ENCODE measurements at places on chromosomes 2 and 18.

DNA sequence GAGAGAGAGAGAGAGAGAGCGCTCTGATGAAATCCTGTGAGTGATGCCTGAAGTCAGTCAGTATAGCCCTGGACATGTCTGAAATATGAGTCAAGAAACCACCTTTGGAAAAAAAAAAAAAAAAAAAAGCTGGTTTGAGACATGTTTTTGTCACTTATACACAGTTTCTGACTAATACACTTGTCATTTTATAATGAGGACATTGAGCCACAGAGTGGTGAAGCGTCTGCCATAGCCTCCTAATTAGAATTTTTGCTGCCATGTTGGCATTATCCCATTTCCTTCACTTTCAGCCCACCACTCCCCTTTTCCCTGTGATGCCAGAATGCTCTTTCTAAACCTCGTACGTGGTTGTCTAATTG is 15.7 kb upstream of the MYO3B start:
- H3K4me3 ChIP-seq: no peak overlapping the region
- H3K27ac ChIP-seq: no peak overlapping the region
- peaks cover 26% of the 10 kb centered on the region for H3K4me1 ChIP-seq
- DNase-seq: no peak
- no peaks in the 10 kb centered on the region for H3K36me3 ChIP-seq

GRCh38 chr2:141317986-141318385 is 812.8 kb downstream of the LRP1B start:
- DNase-seq: no peak
- H3K36me3 ChIP-seq: no peaks in the 10 kb centered on the region
- H3K4me1 ChIP-seq: peaks cover 14% of the 10 kb centered on the region
- no peak overlapping the region for H3K4me3 ChIP-seq
- H3K27ac ChIP-seq: no peak overlapping the region

DNA sequence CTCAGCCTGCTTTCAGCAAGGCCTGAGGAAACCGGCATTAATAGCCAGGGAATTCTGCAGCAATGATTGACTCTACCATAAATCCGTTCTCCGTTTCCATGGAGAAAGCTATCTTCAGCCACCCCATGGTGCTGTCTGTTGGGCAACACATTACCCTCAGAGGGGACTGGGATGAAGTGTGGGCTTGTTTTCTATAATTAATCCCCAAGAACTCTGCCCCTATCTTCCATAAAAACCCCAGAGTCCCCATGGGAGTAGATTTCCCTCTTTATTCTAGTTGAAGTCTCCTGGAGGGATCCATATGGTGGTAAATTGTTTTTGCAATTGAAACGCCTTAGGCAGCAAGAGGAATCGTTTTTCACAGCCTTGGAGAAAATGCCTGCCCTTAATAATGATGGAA is 9.2 kb downstream of the G6PC2 start:
- DNase-seq: no peak
- no peak overlapping the region for H3K4me3 ChIP-seq
- no peak overlapping the region for H3K27ac ChIP-seq
- peaks cover 73% of the 10 kb centered on the region for H3K4me1 ChIP-seq
- H3K27me3 ChIP-seq: peaks cover 12% of the 10 kb centered on the region

DNA sequence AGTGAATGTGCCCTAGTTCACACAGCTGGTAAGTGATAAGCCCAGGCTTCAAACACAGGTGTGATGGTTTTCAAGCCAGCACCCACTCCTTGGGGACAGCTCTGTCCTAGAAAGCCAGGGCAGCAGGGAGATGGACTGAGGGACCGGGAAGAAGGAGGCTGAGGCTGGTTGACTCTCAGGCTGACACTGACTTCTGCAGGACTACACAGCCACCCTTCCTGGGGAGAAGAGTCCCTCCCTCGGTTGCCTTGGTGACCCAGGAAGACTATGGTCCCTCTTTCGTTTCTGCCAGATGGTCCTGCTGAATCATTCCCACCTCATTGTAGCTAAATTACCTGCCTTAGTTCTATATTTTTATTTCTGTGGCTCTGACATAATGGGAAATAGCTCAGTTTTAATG is 11.3 kb upstream of the FSHR start:
- no peak for DNase-seq
- H3K4me1 ChIP-seq: peaks cover 27% of the 10 kb centered on the region
- H3K27ac ChIP-seq: no peak overlapping the region
- H3K27me3 ChIP-seq: no peaks in the 10 kb centered on the region

GRCh38 chr18:66124394-66124793 is 373.6 kb downstream of the CDH7 start:
- H3K36me3 ChIP-seq: no peaks in the 10 kb centered on the region
- no peak for DNase-seq
- H3K4me3 ChIP-seq: no peak overlapping the region
- no peaks in the 10 kb centered on the region for H3K4me1 ChIP-seq

- H3K36me3 ChIP-seq: no peaks in the 10 kb centered on the region
- H3K27ac ChIP-seq: no peak overlapping the region
- DNase-seq: no peak
- no peak overlapping the region for H3K4me3 ChIP-seq
Observed at GRCh38 chr2:99974682-99975375, 167.6 kb downstream of the AFF3 start.

- DNase-seq: no peak
- H3K36me3 ChIP-seq: no peaks in the 10 kb centered on the region
- H3K4me1 ChIP-seq: peaks cover 39% of the 10 kb centered on the region
- no peak overlapping the region for H3K27ac ChIP-seq
- no peaks in the 10 kb centered on the region for H3K27me3 ChIP-seq
Observed at GRCh38 chr2:59665021-59665420, 888.4 kb downstream of the BCL11A start.

GRCh38 chr2:54497763-54498680 is 41.9 kb downstream of the SPTBN1 start:
- peak overlapping the region; percentile 87 for H3K27ac ChIP-seq
- no peaks in the 10 kb centered on the region for H3K27me3 ChIP-seq
- peaks cover 65% of the 10 kb centered on the region for H3K4me1 ChIP-seq
- 0 out of 2 replicates have a peak overlapping the region, but pooled peaks have one; percentile 2 for H3K4me3 ChIP-seq

GRCh38 chr2:37357069-37357468 is 12.6 kb downstream of the QPCT start:
- H3K27me3 ChIP-seq: no peaks in the 10 kb centered on the region
- no peak overlapping the region for H3K4me3 ChIP-seq
- no peak overlapping the region for H3K27ac ChIP-seq
- no peak for DNase-seq
- peaks cover 24% of the 10 kb centered on the region for H3K4me1 ChIP-seq

DNA sequence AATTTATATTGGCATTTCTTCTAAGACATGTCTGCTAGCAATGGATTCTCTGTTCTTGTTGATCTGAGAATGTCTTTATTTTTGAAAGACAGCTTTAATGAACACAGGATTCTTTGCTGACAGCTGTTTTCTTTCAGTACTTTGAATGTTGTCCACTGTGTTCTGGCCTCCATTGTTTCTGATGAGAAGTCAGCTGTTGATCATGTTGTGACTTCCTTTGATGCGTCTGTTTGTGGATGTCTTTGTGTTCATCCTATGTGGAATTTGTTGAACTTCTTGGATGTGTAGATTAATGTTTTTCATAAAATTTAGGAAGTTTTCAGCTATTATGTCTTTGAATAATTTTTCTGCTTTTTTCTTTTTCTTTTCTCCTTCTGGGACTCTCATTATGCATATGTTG is 39.8 kb upstream of the KCNF1 start:
- H3K36me3 ChIP-seq: peaks cover 8% of the 10 kb centered on the region
- H3K4me1 ChIP-seq: no peaks in the 10 kb centered on the region
- no peak overlapping the region for H3K4me3 ChIP-seq
- no peaks in the 10 kb centered on the region for H3K27me3 ChIP-seq

DNA sequence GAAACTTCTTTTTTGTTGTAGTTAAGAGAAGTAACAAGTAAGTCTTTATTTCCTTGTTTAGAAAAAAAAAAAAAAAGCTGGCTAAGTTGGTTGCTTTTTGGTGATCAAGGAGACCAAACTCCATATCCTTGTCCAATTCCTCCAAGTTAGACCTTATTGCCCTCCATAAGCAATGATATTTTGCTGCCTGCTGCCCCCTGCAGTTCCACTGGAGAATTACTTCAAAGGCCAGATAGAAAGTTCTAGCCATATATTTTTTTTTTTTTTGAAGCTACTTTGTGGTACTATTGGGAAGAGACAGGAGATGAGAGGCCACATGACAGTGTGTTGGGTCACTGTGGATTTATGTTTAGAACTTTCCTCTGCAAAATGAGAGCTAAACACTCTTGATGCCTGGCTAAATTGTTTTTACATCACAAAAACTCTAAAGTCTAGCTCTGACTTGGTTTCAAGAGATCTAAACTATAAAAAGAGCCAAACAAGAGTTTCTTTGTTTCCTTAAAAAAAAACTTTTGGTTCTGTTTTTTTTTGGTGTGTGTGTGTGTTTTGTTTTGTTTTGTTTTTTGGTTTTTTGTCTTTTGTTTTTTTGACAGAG is 80.7 kb upstream of the RASGRP3 start:
- H3K4me1 ChIP-seq: peaks cover 18% of the 10 kb centered on the region
- H3K27me3 ChIP-seq: no peaks in the 10 kb centered on the region
- H3K36me3 ChIP-seq: peaks cover 14% of the 10 kb centered on the region
- DNase-seq: peak; percentile 68

DNA sequence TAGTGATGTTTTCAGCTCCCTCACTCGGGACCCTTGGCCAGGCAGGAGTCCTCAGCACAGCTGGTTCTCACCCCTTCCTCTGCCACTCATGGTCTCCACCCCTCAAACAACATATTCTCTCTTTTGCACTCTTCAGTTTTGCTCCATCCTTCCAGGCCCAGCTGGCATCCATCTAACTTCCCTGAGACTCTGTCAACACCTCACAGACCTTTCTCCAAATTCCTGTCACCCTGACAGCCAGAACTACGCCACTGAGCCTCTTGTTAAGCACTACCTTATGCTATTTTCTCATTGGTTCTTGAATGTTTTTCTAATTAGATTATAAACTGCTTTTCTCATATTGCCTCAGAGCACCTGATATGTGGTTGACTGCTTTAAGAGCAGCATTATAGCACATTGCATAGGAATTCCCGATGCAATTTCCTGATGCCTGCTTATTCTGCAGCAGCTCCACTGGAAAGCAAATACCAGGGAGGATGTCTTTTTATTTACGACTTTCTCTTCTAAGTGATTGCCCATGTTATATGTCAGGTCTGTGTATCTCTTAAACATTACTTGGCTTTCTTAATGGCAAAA is 12.4 kb upstream of the INO80C start:
- no peak for DNase-seq
- no peak overlapping the region for H3K4me3 ChIP-seq
- peaks cover 14% of the 10 kb centered on the region for H3K4me1 ChIP-seq
- H3K27ac ChIP-seq: no peak overlapping the region
- no peaks in the 10 kb centered on the region for H3K27me3 ChIP-seq
- no peaks in the 10 kb centered on the region for H3K36me3 ChIP-seq

DNA sequence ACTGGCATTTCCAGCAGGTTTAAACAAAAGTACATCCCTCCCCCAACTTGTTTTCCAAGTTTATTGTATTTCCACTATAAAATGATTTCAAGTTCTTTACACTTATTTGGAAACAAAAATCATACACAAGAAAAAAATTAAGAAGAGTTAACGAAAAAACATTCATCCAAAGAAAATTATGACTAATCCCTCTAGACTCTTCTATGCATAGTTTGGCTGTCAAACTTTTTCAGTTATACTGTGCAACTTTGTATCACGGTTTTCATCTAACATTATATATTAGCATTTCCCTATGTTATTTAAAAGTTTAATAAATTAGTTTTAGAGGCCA is 627 bp downstream of the WDCP start:
- 0 out of 2 replicates have a peak, but pooled peaks cover 3% of the 10 kb centered on the region for H3K36me3 ChIP-seq
- no peak for DNase-seq
- no peak overlapping the region for H3K27ac ChIP-seq
- H3K4me3 ChIP-seq: peak overlapping the region; percentile 97

- no peak overlapping the region for H3K27ac ChIP-seq
- H3K27me3 ChIP-seq: no peaks in the 10 kb centered on the region
- DNase-seq: no peak
- peaks cover 6% of the 10 kb centered on the region for H3K4me1 ChIP-seq
Observed at GRCh38 chr2:36871068-36871707, 95.1 kb downstream of the STRN start.

DNA sequence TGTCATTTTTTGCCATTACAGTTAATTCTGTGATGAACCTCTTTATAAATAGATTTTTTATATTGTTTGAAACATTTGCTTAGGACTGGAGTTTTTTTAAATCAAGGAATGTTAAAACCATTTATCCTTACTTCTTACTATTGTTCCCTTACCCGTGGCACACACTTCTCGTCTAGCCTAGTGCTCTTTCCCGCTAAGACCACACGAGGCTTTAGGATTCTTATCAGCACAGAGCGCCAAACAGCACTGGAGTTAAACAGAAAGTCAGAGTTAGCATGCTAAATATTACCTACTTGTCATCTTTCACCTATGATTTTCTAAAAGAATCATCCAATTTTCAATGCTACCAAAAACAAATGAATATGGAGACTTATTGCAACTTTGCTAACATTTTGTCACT is 112.6 kb downstream of the TMEFF2 start:
- no peaks in the 10 kb centered on the region for H3K27me3 ChIP-seq
- DNase-seq: no peak
- peaks cover 24% of the 10 kb centered on the region for H3K4me1 ChIP-seq
- no peak overlapping the region for H3K27ac ChIP-seq
- H3K36me3 ChIP-seq: no peaks in the 10 kb centered on the region

DNA sequence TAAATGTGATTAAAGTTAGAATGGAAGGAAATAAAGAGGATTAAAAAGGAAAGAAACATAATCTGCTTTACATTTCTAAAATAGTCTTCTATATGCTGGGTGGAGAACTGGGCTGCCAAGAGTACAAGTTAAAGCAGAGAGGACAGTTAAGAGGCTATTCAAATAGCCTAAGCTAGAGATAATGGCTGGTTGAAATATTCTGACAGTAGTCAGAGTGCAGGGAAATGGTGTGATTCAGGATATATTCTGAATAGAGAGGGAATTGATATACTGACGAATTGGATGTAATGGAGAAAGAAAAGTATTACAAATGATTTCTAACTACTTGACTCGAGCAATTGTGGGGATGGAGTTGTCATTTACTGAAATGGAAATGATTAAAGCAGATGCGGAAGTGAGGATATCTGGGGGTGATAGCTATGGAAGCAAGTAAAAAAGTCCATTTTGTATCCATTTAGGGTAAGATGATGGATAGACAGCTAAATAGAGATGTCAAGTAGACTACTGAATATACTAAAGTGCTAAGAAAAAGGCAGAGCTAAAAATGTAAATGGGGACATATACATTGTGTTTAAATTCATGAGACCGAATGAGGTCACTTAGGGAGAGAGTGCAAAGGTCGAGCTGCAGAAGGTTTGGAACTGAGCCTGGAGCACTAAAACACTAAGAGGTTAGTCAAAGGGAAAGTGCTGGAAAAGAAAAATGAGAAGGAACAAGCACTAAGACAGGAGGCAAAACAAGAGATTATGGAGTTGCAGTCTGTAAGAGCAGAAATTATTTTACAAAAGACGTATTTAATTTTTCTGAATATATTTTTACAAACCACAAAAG is 696.8 kb downstream of the LRRTM4 start:
- no peaks in the 10 kb centered on the region for H3K27me3 ChIP-seq
- H3K4me3 ChIP-seq: no peak overlapping the region
- H3K36me3 ChIP-seq: no peaks in the 10 kb centered on the region
- DNase-seq: no peak

- no peak for DNase-seq
- H3K36me3 ChIP-seq: no peaks in the 10 kb centered on the region
- no peak overlapping the region for H3K4me3 ChIP-seq
- H3K27ac ChIP-seq: no peak overlapping the region
- no peaks in the 10 kb centered on the region for H3K27me3 ChIP-seq
Observed at GRCh38 chr2:85823951-85824350, 64.8 kb downstream of the ST3GAL5 start.
